ENCODE measurements at places on chromosomes 12 and 14. TPM values are rescaled to one million over a fixed set of nuclear protein-coding genes. Genes with fewer than 3 reads are reported as not detected.
A peak's percentile ranks its signal among the peaks of the same experiment; 100 is the strongest.

GRCh38 chr12:88556213-88556774 is 24.0 kb downstream of the KITLG start:
- DNase-seq: no peak

- DNase-seq: no peak
Measured at GRCh38 chr12:65949971-65950370, 125.7 kb downstream of the HMGA2 start.

DNA sequence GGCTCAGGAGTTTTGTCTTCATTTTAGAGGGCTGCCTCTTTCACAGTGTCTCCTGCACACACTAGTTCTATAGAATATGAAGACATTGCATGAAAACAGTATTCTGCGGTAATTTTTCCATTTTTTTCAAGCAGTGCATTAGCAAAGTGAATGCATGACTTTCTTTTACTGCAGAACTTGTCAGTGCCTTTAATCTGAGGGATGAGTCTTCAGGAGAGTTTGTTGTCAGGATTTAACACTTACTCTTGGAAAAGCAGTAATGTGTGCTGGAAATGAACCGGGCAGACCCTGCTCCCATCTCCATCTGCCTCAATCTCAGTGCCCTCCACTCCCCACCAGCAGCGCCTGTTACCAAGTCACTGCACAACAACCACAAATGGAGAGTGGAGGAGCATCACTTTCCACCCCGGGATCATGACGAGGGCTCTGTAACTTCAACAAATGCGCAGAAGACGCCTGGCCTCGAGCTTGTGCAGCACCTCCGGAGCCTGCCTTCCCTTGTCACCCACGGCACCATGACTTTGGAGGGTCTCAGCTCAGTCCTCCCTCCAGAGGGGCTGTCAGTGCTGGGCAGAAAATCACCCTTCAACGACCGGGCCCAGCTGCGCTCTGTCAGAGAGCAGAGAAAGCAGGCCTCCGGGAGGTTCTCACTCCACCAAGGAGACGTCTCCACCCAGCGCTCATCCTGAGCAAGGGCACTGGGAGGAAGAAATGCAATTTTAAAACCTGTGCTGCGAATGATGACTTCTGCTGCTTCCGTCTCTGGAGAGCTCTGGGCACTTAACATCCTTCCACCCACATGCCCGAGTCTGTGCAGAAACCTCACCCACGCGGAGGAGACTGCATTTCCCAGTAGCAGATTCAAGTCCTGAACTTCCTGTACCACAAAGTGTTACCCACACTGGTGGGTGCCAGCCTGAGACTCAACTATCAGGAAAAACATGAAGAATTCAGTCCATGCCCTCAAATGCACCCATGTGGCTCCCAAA is 255.7 kb downstream of the ADGRD1 start:
- no peak for DNase-seq

GRCh38 chr14:61179061-61179690 is 102.0 kb downstream of the TMEM30B start:
- DNase-seq: no peak

- DNase-seq: peak; percentile 5
Measured at GRCh38 chr12:57694459-57695019, 607 bp downstream of the OS9 start.

DNA sequence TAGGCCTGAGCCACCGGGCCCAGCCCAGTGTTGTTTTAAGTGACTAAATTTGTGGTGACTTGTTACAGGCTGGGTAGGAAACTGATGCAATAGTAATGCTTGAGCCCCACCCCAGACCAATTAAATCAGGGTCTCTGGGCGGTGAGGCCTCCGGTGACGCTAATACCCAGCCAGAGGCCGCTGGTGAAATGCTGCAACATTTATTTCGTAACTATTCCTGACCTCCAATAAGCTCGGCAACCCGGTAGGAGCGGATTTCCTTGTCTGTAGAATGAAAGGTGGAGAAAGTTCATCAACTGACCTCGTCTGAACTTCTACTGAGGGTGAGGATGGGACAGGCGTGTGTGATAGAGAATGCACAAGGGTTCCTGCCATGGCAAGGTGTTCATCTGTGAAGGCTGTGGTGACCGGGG is 42.3 kb downstream of the FZD10 start:
- DNase-seq: no peak

GRCh38 chr12:52010152-52010622 is 3.4 kb downstream of the TAMALIN start:
- no peak for DNase-seq

GRCh38 chr12:57149245-57149900 is 2.0 kb upstream of the LRP1-AS start:
- DNase-seq: no peak

- no peak for DNase-seq
Measured at GRCh38 chr14:63848890-63849289, 3.9 kb upstream of the SYNE2 start.

- DNase-seq: no peak
Measured at GRCh38 chr12:128891856-128892255, 38.6 kb downstream of the GLT1D1 start.

GRCh38 chr12:59742841-59743240 is 147.0 kb downstream of the SLC16A7 start:
- DNase-seq: no peak

DNA sequence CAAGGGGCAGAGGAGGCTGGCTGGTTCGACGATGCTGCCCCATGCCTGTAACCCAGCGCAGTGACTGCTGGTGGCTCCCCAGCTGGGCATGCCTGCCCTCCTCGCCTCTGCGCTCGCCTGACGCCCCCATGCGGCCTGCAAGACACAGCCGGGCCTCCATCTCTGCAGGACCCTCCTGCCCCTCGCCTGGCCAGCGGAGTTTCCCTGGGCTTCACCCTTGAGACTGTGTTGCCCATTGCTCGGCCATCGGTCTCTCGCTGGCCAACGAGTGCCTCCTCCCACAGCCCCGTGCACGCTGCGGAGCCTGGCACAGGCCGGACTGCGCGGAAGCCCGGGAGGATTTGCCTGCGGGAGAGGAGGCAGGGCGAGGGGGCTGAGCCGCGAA is 17.6 kb downstream of the ASPG start:
- no peak for DNase-seq

- DNase-seq: peak; percentile 18
Measured at GRCh38 chr14:95597784-95598211, 62.9 kb downstream of the GLRX5 start.

GRCh38 chr14:34254031-34254430 is 208.0 kb downstream of the SPTSSA start:
- no peak for DNase-seq

DNA sequence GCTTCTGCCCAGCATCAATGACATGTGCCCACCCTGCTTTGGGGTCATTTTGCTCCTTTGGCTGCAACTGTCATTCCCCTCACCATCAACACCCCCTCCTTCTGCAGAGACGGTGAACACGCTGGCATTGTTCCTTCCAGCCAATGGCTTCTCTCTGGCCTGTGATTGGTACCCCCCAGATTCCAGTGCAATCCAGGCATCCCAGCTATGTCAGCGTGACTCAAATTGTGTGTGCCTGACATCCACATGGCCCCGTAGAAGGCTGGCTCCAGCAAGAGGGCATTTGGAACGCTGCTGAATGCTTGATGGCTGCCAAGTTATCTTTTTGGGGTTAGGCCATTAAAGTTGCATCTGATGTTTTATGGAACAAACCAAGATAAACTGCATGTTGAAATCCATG is 21.0 kb upstream of the CCND2 start:
- no peak for DNase-seq

DNA sequence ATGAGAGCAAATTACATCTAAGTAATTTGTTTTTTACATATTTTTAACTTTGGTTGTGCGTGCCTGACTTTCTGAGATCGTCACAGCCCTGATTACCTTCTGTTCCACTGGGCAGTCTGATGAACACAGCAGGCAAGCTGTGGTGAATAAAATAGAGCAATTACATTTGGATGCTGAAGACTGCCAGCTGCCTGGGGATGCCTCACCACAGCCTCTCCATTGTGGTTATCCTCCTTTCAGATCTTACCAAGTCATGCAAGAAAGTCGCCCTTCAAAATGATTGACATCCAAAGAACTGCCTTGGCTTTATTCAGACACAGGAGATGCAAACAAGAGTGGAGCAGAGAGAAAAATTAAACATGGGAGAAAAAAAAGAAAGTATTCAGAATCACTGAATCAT is 456.6 kb upstream of the TMPO start:
- no peak for DNase-seq

- DNase-seq: no peak
Measured at GRCh38 chr14:49114161-49114893, 471.9 kb downstream of the RPS29 start.

DNA sequence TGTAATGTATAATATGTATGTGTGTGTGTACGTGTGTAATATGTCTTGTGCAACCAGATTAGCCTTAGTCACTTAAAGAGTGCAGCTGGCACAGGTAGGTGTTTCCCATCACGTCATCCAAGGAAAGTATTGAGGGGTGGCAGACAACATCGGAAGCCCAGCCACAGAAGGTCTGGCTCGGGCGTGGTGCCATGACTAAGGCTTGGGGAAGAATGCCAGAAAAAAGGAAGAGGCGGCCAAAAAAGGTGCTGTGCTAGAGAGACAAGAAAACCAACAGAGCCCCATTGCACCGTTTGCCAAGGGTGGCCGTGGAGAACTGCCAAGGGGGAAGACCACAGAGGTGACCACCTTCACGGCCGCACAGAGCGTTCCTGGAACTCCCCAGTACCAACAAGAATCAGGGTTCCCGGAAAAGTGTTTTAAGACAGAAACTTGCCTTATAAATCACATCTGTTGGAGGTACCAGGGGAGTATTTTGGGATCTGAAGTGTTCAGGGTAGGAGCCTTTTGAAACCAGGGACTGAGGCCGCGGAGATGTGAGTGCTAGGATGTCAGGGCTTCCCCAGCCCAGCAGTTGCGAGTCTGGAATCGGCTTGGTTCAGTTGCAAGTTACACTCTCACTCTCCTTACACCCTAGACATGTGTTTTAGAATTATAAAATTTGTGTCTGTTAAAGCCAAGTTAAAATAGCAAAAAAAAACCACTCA is 131.2 kb upstream of the DYRK2 start:
- DNase-seq: no peak

GRCh38 chr12:76402259-76402658 is 54.0 kb upstream of the BBS10 start:
- DNase-seq: no peak

GRCh38 chr12:65613692-65614091 is 210.6 kb upstream of the HMGA2 start:
- no peak for DNase-seq

GRCh38 chr12:78308701-78309100 is 478.0 kb downstream of the NAV3 start:
- no peak for DNase-seq

DNA sequence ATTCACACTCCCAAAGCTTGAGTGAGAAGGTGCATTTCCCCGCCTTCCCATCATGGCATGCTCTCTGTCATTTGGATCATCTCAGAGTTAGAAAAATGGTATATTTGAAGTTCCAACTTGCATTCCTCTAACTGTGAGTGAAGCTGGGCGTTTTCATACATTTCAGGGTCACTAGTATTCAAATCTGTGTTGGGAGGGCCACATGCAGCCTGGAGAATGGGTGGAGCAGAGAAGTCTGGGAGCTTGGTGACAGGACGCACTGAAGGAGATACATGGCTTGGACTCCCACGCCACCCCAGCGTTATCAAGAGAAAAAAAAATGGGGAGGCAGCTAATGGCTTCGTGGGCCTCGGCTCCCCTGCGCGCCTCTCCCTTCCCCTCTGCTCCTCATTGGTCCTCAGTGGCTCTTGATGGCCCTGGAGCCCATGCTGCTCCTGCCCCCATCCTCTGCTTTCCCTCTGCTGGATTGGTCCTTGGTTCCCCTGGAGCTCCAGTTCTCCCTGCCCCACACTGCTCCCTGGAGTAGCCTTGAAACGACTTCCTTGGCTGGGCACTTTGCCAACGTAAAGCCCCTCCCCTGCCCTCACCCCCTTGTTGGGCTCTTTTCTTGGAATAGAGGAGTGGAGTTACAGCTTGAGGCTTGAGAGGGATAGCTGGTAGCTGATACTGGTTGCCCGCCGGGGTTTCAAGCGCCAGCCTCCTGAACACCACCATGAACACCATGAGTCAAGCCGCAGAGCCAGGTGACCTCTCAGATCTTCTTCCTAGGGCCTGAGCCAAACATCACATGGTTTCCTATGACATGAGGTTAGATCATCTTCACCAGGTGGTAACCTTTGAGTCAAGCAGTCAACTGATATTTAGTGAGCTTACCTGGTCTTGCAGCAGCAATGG is 139.6 kb downstream of the PRKCH start:
- DNase-seq: no peak

- no peak for DNase-seq
Measured at GRCh38 chr14:105187935-105188524, 6.9 kb upstream of the NUDT14 start.

- no peak for DNase-seq
Measured at GRCh38 chr12:88445705-88446394, 134.4 kb downstream of the KITLG start.

IL26 gene
- not detected for polyA plus RNA-seq

GUCY2C gene
- polyA plus RNA-seq: 0.54 TPM

TAS2R43 gene
- polyA plus RNA-seq: 0.62 TPM

FAM186B gene
- 1.0 TPM for polyA plus RNA-seq

SMARCC2 gene
- polyA plus RNA-seq: 133 TPM

APOF gene
- polyA plus RNA-seq: 0.18 TPM

ALX1 gene
- 45.3 TPM for polyA plus RNA-seq

IGF1 gene
- polyA plus RNA-seq: 6.1 TPM

TMEM19 gene
- 44.9 TPM for polyA plus RNA-seq

RDH12 gene
- polyA plus RNA-seq: 0.87 TPM

LPAR5 gene
- 1.8 TPM for polyA plus RNA-seq

OASL gene
- 0.19 TPM for polyA plus RNA-seq

CLBA1 gene
- 22.6 TPM for polyA plus RNA-seq

TAS2R13 gene
- polyA plus RNA-seq: not detected
